ENCODE measurements at places on chromosomes 4 and X. TPM values are rescaled to one million over a fixed set of nuclear protein-coding genes. Genes with fewer than 3 reads are reported as not detected.

ERAS gene
- total RNA-seq, result not detected

ESX1 gene
- total RNA-seq, result not detected

PROM1 gene
- total RNA-seq, result 0.13 TPM

BMX gene
- total RNA-seq, result 157 TPM

FRMPD4 gene
- total RNA-seq, result not detected

HTN1 gene
- not detected for total RNA-seq

FGD1 gene
- 8.3 TPM for total RNA-seq

DAPP1 gene
- total RNA-seq, result not detected

SPANXD gene
- not detected for total RNA-seq

NXF2B gene
- total RNA-seq, result not detected

GPC4 gene
- 0.07 TPM for total RNA-seq

PLP1 gene
- total RNA-seq, result not detected

LRRC66 gene
- total RNA-seq, result 0.29 TPM

VSIG4 gene
- not detected for total RNA-seq

CLDN34 gene
- total RNA-seq, result 0.66 TPM

ERCC6L gene
- 16.9 TPM for total RNA-seq

GAGE1 gene
- total RNA-seq, result not detected

MAGEA6 gene
- not detected for total RNA-seq

HSFX1 gene
- total RNA-seq, result 0.53 TPM

PCYT1B gene
- total RNA-seq, result not detected

SNX25 gene
- total RNA-seq, result 39.0 TPM

CXCL9 gene
- not detected for total RNA-seq

CXorf49 gene
- total RNA-seq, result not detected

LONRF3 gene
- total RNA-seq, result 16.7 TPM

MAGEA2 gene
- not detected for total RNA-seq

STK26 gene
- total RNA-seq, result 2.5 TPM

HTRA3 gene
- total RNA-seq, result 1.9 TPM

MAGEH1 gene
- total RNA-seq, result 30.1 TPM

PDZD4 gene
- under 0.01 TPM for total RNA-seq

SLC30A9 gene
- 76.3 TPM for total RNA-seq

ARSJ gene
- total RNA-seq, result 62.4 TPM

AFM gene
- total RNA-seq, result not detected

TLR8 gene
- not detected for total RNA-seq

TMEM33 gene
- 107 TPM for total RNA-seq

BEND2 gene
- total RNA-seq, result not detected

USP17L11 gene
- total RNA-seq, result not detected

APBB2 gene
- total RNA-seq, result 271 TPM

MYOZ2 gene
- 0.13 TPM for total RNA-seq

ATOH1 gene
- not detected for total RNA-seq
